Mucosa of gallbladder (tissue), 1 donor: ENCODE measurements at places on chromosomes 16 and 17. TPM values are rescaled to one million over a fixed set of nuclear protein-coding genes. Genes with fewer than 3 reads are reported as not detected.

DNA sequence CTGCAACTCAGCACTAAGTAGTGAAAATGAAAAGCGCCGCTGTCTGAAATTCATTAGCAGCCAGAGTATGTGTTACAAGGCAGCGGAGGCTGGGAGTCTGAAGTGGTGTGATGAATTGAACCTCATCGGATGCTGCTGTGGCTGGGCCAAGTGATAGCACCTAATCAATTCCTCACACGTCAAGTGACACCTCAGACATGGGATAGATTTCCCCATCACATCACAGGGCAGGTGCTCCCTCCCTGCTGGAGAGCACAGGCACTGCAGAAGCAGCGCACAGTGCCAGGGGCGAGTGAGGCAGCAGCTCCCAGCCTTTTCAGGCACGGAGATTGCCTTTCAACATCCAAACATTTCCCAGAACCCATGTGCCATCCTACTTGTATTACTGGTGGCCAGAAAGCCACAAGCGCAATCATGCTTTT lies 32.2 kb downstream of the DRC3 start:
- DNase-seq: no peak

- DNase-seq: peak; percentile 42
Observed at GRCh38 chr17:80068301-80069222, 32.1 kb downstream of the CCDC40 start.

GRCh38 chr16:4686497-4687210 lies 6.7 kb upstream of the NUDT16L1 start:
- no peak for DNase-seq

- DNase-seq: no peak
Observed at GRCh38 chr17:83137523-83137922, 58.1 kb downstream of the METRNL start.

SLC5A10 gene
- total RNA-seq: not detected

LRRC45 gene
- 26.4 TPM for total RNA-seq
